ENCODE measurements at places on chromosomes 1 and 21.

DNA sequence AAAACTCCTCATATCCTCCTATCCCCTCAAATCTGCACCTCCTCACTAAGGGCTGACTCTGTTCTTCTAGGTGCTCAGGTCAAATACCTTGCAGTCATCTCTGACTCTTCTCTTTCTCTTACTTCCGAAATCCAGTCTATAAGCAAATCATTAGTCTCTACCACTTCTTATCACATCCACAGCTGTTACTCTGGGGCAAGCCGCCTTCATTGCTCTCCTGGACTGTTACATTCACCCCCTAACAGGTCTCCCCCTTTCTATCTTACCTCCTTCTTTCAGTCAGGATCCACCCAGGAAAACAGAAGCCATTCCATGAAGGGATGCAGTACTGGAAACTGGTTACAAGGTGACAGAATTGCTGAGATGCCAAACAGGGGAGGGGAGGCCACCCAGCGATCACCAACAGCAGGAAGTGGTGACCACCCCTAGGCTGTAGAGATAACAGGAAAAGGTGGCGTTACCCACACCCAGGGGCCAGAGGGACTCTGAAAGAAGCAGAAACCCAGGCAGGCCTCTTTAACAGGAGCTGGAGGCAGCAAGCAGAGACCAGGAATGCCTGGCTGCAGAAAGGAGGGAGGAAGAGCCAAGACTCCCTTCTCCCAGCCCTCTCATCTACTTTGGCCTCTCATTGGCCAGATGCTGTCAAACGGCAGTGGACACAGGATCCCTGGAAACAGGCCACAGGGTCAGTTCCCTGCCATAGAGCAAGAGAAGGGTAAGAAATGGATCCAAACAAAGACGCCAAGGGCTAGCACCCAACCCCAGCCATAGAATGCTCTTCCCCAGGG, 55.5 kb upstream of the FOXO6 start:
- DNase-seq = no peak

DNA sequence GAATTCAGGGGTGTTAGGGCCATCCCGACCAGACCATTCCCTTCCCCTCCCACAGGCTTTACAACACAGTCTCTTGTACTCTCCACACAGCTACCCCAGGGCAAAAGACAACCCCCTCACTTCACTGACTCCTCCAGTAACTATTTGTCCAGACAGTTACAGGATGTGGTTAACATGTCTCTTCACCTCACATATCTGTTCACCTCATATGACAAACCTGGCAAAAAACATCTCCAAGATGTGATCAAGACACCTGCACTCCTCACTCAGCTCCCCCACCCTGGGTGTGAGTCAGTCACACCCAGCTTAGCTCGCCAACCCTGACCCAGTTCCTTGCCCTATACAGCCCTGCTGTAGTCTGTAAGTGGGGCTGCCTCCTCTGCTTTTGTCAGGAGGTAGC, 490.5 kb upstream of the CHRM3 start:
- DNase-seq = no peak

DNA sequence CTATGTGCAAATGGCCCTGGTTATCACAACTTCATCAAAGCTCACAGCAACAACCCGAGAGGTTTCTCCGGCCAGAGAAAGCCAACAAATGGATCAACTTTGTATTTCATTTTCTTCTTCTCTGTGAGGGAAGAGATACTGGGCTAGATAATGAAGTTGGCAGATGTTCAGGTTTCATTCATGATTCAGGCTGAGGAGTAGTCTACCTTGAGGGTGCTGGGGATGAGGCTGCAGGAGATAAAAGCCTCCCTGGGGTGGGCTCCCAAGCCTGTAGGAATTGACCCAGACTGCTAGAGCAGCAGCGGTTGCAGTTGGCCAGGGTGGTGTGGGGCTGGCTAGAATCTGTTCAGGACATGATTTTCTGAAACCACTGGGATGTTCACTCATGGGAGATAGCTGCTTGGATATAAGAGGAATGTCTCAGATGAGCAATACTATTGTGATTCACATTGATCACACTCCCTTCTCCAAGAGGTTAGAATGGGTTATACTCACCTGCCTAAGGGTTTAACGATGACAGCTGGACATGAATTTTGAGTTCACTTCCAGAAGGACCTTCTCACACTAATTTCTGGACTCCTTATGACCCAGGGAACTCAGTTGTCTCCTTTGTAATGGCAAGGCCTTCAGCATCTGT, 64.0 kb downstream of the SYT6 start:
- no peak for DNase-seq

DNA sequence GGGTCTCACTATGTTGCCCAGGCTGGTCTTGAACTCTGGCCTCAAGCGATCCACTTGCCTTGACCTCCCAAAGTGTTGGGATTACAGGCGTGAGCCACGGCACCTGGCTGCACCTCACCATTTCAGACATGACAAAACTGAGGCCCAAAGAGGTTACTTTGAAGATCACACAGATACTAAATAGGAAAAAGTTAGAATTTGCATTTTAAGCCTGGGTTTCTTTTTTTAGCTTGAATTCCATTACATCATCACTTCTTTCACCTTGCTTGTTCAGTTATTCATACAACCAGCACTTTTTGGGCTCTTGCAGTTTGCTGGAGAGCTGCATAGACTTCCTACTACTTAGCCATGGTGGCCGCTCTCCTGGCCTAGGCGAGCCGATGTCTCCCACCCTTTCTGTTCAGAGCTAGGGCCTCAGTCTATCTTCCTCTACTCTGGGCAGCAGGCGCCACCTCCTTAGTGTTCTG, 16.3 kb upstream of the CD2 start:
- no peak for DNase-seq

DNA sequence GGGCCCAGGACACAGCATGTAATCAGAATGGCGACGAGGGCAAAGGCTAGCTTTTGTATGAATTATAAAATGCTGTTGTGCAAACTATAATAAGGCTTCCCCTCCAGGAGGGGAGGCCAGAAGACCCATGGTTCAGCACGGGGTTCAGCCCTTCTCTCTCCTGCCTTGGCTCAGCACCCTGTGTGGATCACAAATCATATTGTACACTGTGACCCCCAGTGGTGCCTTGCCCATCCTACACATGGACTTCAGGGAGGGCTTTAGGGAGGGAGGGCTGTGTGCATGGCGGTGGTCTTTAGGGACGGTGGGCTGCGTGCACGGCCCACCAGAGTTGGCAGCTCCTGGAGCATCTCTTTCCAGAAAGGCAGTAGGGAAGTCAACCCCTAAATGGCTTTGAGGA, 120.8 kb upstream of the TNR start:
- no peak for DNase-seq

DNA sequence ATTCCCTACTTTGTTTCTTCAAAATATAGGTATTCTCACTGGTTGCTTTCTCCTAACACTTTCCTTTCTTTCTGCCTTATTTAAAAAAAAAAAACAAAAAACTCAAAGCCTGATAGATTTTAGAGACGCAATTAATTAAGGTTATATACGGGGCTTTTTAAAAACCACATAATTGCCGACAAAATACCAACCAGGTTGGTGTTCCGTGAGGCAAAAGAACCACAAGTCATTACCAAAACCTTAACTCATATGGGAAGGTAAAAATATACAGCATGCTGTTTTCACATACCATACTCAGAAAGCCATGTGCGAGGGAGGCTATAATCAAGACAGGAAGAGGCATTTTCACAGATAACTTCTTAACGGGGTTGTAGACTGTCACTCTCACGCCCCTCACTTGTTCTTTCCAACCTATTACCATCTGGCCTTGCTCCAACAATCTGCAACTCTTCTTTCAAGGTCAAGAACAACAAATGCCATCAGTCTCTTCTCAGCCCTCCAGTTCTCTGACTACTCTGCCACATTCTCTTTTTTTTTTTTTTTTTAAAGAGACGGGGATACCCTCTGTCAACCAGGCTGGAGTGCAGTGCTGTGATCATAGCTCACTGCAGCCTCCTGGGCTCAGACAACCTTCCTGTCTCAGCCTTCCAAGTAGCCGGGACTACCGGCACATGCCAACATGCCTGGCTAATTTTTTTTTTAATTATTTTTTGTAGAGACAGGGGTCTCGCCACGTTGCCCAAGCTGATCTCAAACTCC, 102.6 kb downstream of the APP start:
- DNase-seq = no peak

- DNase-seq = no peak
Measured at GRCh38 chr21:25790878-25791204, 56.1 kb downstream of the GABPA start.

- no peak for DNase-seq
Measured at GRCh38 chr1:203295796-203296195, 9.5 kb upstream of the BTG2 start.

DNA sequence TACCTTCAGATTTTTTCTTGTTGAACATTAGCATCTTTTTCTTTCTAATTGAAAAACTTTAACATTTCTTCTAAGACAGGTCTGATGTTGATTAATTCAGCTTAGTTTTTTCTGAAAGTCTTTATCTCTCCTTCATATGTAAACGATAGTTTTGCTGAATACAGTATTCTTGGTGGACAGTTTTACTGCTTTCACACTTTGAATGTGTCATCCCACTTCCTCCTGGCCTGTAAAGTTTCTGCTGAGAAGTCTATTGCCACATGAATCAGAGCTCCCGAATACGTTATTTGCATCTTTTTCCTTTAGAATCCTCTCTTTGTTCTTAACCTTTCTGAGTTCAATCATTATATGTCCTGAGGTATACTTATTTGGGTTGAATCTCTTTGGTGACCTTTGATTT, 344.2 kb downstream of the OLFM3 start:
- no peak for DNase-seq

DNA sequence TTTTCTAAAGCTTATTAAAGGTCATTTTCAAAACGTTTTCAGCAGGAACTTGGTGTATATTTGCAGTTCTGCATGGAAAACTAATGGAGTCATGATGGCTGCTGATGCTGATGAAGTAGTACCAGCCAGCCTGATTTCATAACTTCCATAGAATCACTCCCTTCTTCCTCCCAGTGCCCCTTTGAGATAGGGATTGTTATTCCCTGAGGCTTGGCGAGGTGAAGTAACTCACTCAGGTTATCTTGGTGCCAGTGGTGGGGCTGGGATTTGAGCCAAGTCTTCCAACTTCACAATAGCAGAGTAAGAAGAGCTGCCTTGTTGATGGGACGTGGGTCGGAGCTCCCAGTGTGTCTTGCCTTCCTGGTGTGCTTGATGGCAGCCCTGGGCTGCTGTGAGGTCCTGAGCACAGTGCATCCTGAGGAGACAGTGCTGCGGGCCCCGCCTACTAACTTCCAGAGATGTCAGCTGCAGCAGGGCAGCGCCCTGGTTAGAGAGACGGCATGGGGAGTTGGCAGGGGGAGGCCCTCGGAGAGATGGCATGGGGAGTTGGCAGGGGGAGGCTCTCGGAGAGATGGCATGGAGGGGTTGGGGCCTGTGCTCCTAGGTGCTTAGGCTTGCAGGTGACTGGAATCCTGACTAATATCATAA, 92.6 kb downstream of the PCBP3 start:
- DNase-seq = no peak

- DNase-seq = no peak
Measured at GRCh38 chr21:25999921-26000582, 170.5 kb downstream of the APP start.
